Stimulated activated CD8-positive, alpha-beta memory T cell treated with anti-CD3 and anti-CD28 coated beads, Interleukin-15, amount 100 ng/mL, for 1 hour (primary cell): ENCODE measurements at places on chromosomes 13 and 19.
A peak's percentile ranks its signal among the peaks of the same experiment; 100 is the strongest.

GRCh38 chr13:93614776-93615175, 388.2 kb downstream of the GPC6 start:
- DNase-seq = no peak

- peak; percentile 89 for DNase-seq
Measured at GRCh38 chr19:344625-345319, at the start of gene MIER2. MIER2 (minus strand) TSS chr19:344796; CDS start chr19:344782, 14 bp downstream.

- DNase-seq = no peak
Measured at GRCh38 chr13:32863596-32863995, 152.6 kb upstream of the KL start.

- no peak for DNase-seq
Measured at GRCh38 chr19:3190921-3191805, 5.4 kb downstream of the NCLN start.

DNA sequence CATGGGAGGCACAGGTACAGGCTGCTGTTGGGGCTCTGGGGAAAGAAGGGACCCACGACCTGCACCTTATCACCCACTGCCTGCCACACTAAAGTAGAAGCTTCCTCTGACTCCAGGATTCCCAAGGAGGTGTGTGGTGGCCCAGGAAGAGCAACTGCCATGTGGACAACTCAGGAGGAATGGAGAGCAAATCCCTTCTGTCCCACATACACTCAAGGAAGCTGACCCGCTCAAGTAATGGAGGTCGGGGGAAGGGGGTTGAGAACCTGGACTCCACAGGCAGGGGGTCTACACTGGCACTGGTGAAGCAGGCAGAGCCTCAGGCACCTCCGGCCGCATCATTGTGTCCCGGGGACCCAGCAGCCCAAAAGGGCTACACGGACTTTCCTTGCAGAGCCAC, 29.4 kb upstream of the SLC15A1 start:
- no peak for DNase-seq

DNA sequence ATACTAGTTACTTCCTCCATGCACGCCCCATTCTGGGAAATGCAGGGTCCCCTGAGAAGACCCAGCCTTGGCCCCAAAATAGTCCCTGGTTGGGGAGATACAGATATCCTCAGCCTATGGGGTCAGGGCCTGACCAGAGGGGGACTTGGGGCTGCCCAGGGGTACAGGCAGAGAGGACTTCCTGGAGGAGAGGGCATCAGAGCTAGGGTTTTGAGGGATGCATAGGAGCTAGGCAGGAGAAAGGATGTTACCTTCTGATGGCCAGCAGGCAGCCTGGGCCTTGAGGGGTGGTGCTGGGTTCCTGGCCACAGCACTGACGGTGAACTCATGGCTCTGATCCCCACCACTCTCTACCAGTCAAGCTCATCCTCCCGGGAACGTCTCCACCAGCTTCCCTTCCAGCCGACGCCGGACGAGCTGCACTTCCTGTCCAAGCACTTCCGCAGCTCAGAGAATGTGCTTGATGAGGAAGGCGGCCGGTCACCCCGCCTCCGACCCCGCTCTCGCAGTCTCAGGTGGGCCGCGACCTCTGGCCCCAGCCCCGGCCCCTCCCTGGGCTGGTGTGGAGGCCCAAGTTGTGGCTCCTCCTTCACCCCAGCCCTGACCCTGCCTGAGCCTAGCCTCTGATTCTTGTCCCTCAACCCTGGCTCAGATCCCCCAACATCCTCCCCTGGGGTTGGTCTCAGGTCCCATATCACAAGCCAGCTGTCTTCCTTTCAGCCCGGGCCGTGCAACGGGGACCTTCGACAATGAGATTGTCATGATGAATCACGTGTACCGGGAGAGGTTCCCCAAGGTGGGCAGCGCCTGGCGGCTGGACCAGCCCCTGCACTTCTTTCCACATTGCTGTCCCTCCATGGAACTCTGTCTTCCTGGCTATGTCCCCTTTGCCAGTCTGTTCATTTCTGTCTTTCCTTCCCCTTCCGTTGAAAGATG, 25.6 kb downstream of the MAST3 start:
- DNase-seq = no peak

DNA sequence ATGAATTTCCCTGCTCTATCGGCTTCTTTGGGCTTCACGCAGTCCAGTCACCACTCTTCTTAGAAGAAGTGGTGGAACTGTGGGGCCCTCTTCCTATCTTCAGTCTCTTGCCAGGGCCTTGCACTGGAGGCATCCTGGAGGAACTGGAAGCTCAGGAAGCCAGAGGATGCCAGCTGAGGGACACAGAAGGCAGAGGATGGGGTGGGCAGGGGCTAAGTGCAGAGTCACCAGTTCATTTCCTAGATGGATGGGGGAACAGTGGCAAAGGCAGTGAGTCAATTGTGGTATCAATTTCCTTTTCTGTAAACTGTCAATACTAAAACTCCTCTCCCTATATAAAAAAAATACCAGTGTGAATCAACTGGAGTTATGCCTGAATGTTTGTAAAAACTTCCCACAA, 419.7 kb downstream of the KLF12 start:
- no peak for DNase-seq

DNA sequence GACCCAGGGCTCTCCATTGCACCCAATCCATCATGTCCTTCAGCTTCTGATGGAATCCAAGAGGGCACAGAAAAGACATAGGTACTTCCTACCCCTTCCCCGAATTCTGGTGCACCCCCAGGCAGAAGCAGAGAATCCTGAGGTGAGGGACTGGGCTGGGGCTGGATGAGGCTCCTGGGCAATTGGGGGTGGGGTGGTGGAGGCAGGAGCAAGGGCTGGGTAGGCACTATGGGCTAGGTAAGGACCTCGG, 2.7 kb upstream of the KCNC3 start:
- no peak for DNase-seq

DNA sequence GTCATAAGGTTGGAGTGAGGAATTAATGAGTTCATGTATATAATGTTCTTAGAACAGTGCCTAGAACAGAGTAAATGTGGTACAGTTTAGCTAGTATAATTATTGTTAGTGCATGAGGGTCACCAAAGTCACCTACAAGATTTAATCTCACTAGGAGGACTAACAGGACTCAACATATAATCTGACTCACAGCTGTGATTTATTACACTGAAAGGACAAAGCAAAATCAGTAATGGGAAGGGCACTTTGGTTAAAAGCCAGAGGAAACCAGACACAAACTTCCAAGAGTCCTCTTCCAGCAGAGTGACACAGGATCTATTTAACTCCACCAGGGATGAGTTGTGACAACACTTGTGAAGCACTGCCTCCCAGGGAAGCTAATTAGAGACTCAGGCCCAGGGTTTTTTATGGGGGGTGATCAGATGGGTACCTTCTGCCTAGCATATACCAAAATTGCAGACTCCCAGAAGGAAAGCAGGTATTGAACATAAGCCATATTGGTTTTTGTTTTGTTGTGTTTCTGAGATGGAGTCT, 341.2 kb upstream of the DACH1 start:
- no peak for DNase-seq

GRCh38 chr19:12137221-12137940, 2.8 kb downstream of the ZNF20 start:
- no peak for DNase-seq

DNA sequence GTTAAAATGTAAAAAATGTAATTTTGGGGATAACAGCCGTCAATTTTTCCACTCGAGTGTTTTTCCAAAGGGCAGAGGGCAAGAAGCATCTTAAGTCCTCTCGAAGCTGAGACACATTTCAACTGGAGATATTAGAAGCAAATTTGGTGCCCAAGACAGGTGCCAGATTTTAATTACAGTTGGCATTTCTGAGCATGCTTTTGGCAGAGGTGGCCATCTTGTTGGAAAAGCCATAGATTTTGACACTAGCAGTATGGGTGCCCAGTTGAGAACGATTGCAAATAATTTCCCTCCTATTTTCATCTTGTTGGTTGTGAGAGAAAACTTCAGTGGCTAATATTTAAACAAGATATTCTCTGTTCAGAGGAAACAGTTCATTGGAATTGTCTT, 146.3 kb downstream of the TM9SF2 start:
- DNase-seq = no peak

GRCh38 chr13:52599848-52600603, 42.2 kb upstream of the HNRNPA1L2 start:
- no peak for DNase-seq

- no peak for DNase-seq
Measured at GRCh38 chr13:71722206-71722605, 144.8 kb downstream of the DACH1 start.

DNA sequence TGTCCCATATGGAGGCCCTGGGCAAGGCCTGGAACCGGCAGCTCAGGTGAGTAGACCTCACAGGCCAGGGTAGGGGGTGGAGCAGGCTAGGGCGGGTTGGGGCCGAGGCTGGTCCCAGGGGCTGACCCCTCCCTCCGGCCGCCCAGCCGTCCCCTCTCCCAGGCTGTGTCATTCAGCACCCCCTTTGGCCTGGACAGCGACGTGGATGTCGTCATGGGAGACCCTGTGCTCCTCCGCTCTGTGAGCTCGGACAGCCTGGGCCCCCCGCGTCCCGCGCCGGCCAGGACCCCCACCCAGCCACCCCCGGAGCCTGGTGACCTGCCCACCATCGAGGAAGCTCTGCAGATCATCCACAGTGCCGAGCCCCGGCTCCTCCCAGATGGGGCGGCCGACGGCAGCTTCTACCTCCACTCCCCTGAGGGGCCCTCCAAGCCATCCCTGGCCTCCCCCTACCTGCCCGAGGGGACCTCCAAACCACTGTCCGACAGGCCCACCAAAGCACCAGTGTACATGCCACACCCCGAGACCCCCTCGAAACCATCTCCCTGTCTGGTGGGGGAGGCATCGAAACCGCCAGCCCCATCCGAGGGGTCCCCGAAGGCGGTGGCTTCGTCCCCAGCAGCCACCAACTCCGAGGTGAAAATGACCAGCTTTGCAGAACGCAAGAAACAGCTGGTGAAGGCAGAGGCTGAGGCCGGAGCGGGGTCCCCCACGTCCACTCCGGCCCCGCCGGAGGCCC, 16.0 kb downstream of the CAMSAP3 start:
- DNase-seq = no peak

GRCh38 chr13:19172007-19172646, 9.5 kb downstream of the TUBA3C start:
- no peak for DNase-seq

DNA sequence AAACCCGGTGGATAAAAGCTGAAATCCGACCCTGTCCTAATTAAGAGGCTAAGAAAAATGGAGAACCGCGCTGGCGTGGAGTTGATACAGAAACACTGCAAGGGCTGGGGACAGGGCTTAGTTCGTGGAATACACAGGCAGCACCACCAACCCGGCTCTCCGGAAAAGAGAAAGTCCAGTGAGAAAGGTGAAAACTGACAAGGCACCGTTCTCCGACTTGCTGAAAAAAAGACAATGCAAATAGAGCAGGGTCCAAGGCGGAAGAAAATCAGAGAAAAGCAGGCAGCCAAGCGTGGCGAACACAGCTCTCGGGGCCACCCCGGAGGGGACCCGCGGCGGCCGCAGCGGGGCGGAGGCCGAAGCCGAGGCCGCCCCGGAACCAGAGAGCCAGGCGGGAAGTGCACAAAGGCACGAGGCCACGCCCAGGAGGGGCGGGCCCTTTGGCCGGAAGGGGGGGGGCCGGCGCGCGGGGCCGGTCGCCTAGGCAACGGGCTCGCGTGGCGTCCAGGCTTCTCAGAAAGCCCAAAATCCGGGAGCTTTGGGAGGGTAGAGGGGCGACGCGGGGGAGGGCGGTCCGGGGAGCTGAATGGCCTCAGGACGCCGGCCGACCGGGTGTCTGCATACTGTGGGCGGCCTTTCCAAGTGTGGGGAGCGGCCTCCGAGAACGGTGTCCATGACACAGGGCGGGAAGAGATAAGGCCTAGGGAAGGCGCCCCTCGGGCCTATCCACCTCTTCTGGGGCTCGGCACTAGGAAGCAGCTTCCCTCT, 1.2 kb upstream of the ING1 start:
- DNase-seq = peak; percentile 66

DNA sequence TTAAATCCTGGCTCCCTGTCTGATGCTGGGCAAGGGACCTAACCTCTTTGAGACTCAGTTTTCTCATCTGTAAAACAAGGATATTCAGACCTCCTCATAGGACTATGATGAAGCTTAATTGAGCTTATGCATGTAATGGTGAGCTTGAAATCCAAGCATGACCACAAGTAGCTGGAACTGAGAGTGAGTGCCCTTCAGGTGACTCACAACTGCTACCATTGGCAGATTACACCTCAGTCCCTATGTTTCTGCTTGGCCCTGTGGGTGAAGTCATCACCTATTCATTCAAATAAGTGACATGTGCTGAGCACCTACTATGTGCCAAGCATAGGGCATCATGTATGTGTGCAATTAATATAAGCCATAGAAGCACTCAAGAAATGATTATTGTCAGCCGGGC, 25.7 kb downstream of the NOVA2 start:
- DNase-seq = no peak

DNA sequence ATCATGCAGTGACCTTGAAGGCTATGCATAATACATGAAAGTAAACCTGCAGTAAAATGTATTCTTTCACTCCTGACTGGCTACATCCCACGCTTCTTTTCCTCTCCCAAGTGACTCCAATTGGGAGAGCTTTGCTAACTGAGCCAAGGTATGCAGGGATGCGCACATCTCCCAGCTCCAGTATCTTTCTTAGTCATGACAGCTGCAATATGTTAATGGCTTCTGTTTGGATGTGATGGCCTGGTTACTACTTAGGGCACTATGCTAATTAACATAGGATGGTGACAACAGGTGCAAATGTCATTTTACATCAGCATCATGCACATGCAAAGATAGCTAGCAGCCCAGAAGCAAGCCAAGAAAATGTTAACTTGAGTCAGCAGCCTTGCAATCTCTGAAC, 134.7 kb downstream of the POU4F1 start:
- no peak for DNase-seq

- no peak for DNase-seq
Measured at GRCh38 chr19:13262450-13262849, 112.2 kb downstream of the IER2 start.

DNA sequence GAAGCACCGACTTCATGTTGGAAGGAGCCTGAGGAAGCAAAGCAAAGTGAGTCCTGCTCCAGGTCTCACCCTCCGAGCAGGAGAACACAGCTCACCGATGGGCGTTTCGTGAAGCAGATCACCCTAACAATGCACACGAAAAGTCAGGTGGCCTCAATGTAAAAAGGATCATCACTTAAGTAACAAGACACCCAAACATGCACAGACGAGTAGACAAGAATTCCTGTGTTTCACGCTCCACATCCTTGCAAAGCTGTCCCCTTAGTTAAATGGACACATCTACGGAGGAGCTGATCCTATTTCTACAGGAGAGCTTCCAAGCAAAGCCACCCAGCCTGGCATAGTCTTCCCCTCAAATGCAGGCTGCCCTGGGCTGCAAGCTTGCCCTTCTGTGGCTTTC, 66.2 kb downstream of the SLC15A1 start:
- no peak for DNase-seq

- no peak for DNase-seq
Measured at GRCh38 chr19:3591876-3592613, 6.8 kb downstream of the GIPC3 start.

DNA sequence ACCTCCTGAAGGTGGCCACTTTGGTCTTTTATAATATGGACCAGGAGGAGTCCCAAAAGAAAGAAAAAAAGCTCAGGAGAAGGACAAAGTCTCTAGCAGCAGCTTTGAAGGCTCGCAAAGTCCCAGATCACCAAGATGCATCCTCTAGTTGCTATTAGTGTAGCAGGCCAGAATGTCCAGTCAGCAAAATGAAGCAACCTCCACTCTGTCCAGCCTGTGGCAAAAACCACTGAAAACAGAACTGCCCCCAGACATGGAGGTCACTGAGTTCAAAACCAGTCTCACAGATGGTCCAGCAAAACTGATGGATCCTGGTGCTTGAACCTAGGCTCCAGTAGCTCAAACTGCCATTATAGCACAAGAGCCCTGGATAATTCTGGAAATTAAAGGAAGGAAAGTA, 10.4 kb downstream of the LILRB4 start:
- DNase-seq = no peak
